ENCODE measurements at places on chromosomes 4 and X. TPM values are rescaled to one million over a fixed set of nuclear protein-coding genes. Genes with fewer than 3 reads are reported as not detected.

DNA sequence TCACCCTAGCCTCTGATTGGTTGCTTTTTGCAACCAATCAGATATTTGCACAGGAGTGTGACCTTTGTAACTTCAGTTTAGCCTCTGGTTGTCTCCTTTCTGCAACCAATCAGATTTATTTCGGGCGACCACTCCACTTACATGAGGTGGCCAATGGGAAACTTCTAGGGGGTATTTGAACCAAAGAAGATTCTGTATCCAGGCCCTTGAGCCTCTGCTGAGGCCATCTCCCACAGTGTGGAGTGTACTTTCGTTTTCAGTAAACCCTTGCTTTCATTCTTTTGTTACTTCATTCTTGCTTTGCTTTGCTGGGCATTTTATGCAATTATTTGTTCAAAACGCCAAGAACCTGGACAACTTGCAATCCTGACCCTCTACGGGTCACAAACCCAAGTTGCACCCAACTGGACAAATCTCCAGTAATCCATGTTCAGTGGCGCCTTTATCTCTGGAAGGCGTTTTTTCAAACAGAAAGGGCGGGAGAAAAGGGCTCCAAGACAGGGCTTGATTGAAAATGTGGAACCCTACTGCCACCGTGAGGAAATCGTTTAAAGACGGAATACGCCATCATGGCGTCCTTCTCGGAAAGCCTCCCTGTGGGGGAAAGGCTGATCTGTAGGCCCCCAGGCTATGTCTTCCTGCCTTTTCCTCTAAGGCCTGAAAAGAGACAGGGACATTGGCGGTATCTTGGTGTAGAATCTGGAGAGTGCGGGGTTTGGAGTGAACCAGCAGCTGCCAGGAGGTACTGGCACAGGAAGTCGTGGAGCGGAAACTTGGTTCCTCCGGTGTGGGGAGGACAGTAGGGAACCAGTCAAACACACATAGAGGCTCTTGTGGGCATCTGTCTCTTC, 184.6 kb downstream of the OR13H1 start:
- DNase-seq = peak; percentile 77
- H3K4me3 ChIP-seq = peak overlapping the region; percentile 56
- no peaks in the 10 kb centered on the region for H3K27me3 ChIP-seq
- H3K36me3 ChIP-seq = no peaks in the 10 kb centered on the region
- peak overlapping the region; percentile 98 for H3K27ac ChIP-seq

- no peak overlapping the region for H3K4me3 ChIP-seq
- no peak overlapping the region for H3K27ac ChIP-seq
- peaks cover 38% of the 10 kb centered on the region for H3K36me3 ChIP-seq
- no peak for DNase-seq
- H3K4me1 ChIP-seq = peaks cover 12% of the 10 kb centered on the region
Measured at GRCh38 chr4:145101091-145101490, 3.0 kb downstream of the ABCE1 start.

Gene CXXC4
- 0.59 TPM for total RNA-seq

Gene ARMCX1
- total RNA-seq = 4.7 TPM

DNA sequence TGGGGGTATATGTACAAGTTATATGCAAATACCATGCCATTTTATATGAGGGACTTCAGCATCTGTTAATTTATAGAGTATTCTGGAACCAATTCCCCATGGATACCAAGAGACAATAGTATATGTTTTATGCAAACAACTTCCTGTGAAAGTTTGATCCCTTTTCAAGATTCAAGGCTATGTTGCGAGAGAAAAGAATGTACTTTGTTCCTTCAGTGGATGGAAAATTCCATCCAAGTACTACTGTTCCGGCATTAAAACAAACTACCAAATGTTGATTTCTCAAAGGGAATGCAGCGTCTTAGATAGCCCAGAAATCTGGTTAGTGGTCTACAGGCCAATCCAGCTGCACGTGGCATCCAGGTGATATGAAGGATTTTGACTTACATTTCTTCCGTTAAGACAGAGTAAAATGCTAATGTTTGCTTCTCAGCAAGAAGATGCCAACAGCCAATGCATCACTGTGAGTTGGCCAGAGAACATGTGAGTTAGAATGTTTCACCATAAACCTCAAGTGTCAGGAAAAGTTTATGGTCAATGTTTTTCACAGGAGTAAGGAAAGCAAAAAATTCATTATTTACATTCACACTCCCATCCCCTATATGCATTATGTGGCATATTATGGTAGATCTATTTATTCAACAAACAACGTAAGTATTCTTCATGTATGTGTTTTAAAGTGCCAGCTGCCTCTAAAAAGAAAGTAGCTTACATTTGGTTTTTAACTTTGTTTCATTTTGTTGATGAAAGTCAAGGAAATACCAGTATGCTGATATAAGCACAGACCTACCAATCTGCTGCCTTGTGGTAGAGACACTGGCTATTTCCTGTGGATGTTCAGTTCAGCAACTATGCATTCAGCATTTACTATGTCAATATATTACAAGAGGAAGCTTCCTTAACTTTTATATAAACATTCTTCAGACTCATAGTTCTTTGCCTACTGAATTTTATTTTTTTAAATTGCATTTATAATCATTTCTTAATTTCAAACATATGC, 44.4 kb downstream of the METTL14 start:
- H3K4me3 ChIP-seq = no peak overlapping the region
- no peak overlapping the region for H3K27ac ChIP-seq
- H3K27me3 ChIP-seq = no peaks in the 10 kb centered on the region
- H3K4me1 ChIP-seq = no peaks in the 10 kb centered on the region

DNA sequence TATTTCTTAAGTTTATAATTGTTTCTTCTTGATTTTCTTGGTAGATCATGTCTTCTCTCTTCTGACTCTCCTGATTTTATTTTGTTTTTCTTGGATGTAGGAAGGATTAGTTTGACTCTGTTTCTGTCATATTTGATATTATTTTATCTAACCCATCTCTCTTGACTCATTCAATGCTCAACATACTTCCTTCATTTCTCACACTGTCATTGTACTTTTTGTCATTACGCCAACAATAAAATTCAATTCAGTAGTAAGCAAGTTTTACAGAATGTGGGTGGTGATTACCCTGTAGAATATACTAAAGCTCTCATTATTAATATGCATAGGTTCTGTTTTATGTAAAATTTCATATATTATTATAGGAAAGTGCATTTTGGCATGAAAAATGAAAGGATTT, 1303.0 kb upstream of the AGA start:
- H3K27ac ChIP-seq = no peak overlapping the region
- DNase-seq = no peak
- no peaks in the 10 kb centered on the region for H3K36me3 ChIP-seq
- H3K4me1 ChIP-seq = no peaks in the 10 kb centered on the region
- H3K27me3 ChIP-seq = no peaks in the 10 kb centered on the region
- no peak overlapping the region for H3K4me3 ChIP-seq

Gene IQCM
- total RNA-seq = not detected

DNA sequence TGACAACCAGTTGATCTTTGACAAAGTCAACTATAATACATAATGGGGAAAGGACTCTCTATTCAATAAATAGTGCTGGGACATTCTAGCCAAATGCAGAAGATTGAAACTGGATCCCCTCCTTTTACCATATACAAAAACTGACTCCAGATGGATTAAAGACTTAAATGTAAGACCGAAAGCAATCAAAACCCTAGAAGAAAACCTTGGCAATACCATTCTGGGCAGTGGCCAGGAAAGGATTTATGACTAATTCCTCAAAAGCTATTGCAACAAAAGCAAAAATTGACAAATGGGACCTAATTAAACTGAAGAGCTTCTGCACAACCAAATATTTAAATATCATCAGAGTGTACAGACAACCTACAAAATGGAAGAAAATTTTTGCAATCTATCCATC, 185.1 kb downstream of the NPNT start:
- no peaks in the 10 kb centered on the region for H3K27me3 ChIP-seq
- no peak for DNase-seq
- no peaks in the 10 kb centered on the region for H3K36me3 ChIP-seq
- H3K4me3 ChIP-seq = no peak overlapping the region

GRCh38 chr4:107650251-107650650, 69.8 kb downstream of the PAPSS1 start:
- H3K4me1 ChIP-seq = no peaks in the 10 kb centered on the region
- H3K27ac ChIP-seq = no peak overlapping the region
- no peaks in the 10 kb centered on the region for H3K36me3 ChIP-seq
- H3K27me3 ChIP-seq = no peaks in the 10 kb centered on the region

DNA sequence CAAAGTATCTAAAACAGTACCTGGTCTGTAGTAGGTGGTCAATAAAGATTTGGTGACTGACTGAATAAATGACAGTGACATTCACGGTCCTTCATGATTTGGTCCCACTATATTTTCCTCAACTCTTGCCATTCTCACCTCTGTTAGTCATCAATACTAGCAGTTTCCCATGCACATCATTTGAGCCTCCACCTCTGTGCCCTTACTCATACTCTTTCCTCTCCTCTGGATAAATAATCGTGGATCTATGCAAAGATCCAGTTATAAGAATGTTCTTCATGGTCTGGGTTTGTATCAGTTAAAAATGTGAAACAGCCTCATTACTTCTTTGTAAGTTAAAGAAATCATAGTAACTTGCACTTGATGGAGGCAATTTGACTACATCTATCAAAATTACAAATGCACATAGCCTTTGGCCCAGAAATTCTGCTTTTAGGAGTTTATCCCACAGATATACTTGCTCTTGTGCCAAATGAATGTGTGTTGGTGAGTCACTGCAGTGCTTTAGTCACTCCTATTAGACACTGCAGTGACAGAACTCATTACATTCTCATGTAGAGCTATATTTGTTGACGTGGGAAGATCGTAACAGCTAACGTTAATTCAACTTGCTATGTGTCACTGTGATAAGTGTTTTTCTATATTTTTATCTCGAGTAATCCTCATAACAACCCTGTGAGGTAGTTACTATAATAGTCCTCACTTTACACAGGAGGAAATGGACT, 121.9 kb upstream of the SMIM10 start:
- H3K27me3 ChIP-seq = no peaks in the 10 kb centered on the region
- DNase-seq = peak; percentile 53
- H3K4me1 ChIP-seq = peaks cover 4% of the 10 kb centered on the region
- no peaks in the 10 kb centered on the region for H3K36me3 ChIP-seq

- no peak for DNase-seq
- H3K4me1 ChIP-seq = peaks cover 19% of the 10 kb centered on the region
- no peaks in the 10 kb centered on the region for H3K36me3 ChIP-seq
- no peak overlapping the region for H3K4me3 ChIP-seq
Measured at GRCh38 chr4:151321586-151321985, 3.8 kb downstream of the SH3D19 start.

Gene CYTL1
- not detected for total RNA-seq

- no peaks in the 10 kb centered on the region for H3K4me1 ChIP-seq
- DNase-seq = no peak
- H3K4me3 ChIP-seq = no peak overlapping the region
- H3K27ac ChIP-seq = no peak overlapping the region
- no peaks in the 10 kb centered on the region for H3K36me3 ChIP-seq
Measured at GRCh38 chr4:27534488-27534887, 673.8 kb downstream of the STIM2 start.

Gene TGIF2LX
- total RNA-seq = not detected

Gene FHIP1A
- total RNA-seq = 0.39 TPM

GRCh38 chr4:112416464-112416863, 99.5 kb downstream of the NEUROG2 start:
- H3K4me3 ChIP-seq = no peak overlapping the region
- no peak overlapping the region for H3K27ac ChIP-seq
- no peaks in the 10 kb centered on the region for H3K36me3 ChIP-seq
- no peaks in the 10 kb centered on the region for H3K4me1 ChIP-seq
- H3K27me3 ChIP-seq = no peaks in the 10 kb centered on the region

Gene TNIP2
- total RNA-seq = 60.3 TPM
